Glomerular endothelial cell (primary cell): ENCODE measurements at places on chromosomes 1 and 21. TPM values are rescaled to one million over a fixed set of nuclear protein-coding genes. Genes with fewer than 3 reads are reported as not detected.

UBXN10 gene
- total RNA-seq = 0.06 and 0.24 TPM in 2 replicates

BLACAT1 gene
- total RNA-seq = not detected in 2 replicates

LRRC71 gene
- total RNA-seq = 0.12 TPM in 1 of 2 replicates, not detected in the other

ERG gene
- total RNA-seq = 73.8 and 118 TPM in 2 replicates

HTR6 gene
- not detected in 2 replicates for total RNA-seq

STYXL2 gene
- not detected in 2 replicates for total RNA-seq

ARHGAP30 gene
- not detected in 2 replicates for total RNA-seq

FCGR1A gene
- not detected in 2 replicates for total RNA-seq

UBE2U gene
- not detected in 2 replicates for total RNA-seq

DEPDC1 gene
- total RNA-seq = 2.1 and 6.0 TPM in 2 replicates

HSF2BP gene
- total RNA-seq = 0.24 and 1.7 TPM in 2 replicates

CCDC27 gene
- not detected in 2 replicates for total RNA-seq
